ENCODE measurements at places on chromosomes 12 and 14.

GRCh38 chr12:64097366-64098105 is 124.6 kb downstream of the KICS2 start:
- DNase-seq = no peak

DNA sequence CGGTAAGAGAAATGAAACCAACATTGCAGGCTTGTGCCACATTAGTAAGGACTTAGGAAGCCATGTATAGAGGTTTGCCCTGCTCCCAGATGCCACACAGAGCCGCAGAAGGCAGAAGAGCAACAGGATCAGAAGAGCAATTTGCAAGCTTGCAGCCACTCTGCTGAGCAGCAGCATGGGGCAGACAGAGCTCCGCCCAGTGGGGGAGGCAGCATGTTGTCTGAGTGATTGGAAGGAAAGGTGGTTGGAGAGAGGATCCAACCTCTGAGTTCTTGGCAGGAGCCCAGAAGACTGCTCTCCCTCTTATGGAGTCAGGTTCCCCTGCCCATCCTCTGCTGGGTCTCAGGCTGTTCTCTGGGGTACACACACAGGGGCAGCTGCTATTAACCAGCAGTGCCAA is 2.3 kb upstream of the KRT6A start:
- no peak for DNase-seq

DNA sequence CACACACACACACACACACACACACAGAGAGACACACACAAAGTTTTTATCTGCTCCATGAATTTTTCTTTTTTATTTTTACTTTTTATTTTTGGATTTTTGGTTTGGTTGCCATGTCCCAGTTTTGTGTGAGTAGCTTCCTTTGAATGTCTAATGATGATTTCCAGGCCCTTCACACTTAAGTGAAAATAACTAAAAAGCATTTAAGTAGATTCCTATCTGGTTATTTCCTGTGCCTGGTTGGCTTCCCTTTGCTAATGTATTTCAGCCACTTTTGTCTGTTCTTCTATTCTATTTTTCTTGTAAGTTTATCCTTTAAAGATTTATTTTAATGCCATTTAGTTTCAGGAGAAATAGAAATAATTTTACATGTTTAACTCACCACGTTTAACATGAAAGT is 755.4 kb downstream of the SLC6A15 start:
- no peak for DNase-seq

DNA sequence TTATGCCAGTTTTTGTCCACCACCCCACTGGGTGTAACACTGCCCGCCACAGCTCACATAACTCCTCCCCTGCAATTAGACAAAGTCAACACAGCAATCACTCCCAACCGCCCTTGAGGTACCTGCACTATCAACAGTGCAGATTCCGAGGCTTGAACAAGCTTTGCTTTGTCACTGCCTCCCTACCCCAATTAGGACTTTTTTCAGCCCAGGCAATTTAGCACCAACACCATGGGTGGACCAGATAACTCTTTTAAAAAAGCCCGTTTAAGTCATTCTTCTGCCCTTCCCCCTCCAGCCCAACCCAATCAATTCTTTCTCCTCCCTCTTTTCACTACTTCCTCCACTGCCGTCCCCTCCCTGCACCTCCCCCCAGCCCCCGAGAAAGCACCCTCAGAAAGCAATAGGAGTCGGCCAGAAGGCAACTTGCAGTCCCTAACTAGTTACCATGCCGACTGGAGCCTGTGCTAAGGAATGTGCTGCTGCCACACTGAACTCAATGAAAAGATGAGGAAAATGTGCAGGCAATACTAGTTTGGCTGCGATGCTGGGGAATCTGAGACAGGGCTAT is 45.7 kb upstream of the OTX2 start:
- DNase-seq = no peak

GRCh38 chr14:100303179-100303578 is 3.1 kb downstream of the SLC25A29 start:
- DNase-seq = no peak

- DNase-seq = no peak
Observed at GRCh38 chr12:29589851-29590250, 92.4 kb upstream of the OVCH1 start.

GRCh38 chr14:34374998-34375740 is 86.9 kb downstream of the SPTSSA start:
- no peak for DNase-seq

GRCh38 chr12:9347328-9348127 is 139.3 kb upstream of the PZP start:
- no peak for DNase-seq

DNA sequence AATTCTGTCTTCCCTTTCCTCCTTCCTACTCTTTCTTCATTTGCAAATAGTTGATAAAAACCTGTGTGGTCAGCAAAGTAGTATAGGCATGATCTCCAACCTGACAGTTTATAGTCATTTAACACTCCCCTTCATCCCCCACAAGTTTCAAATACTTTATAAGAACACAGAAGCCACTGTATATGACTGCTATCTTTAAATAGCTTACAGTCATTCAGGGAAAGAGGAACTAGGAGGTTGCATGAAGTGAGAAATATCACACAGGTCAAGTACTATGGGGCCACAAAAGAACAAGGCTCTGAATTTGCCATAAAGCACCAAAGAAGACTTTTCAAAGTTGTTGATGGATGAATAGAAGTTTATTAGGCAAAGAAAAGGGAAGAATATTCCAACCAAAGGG is 431.3 kb downstream of the NPAS3 start:
- DNase-seq = no peak

- DNase-seq = no peak
Observed at GRCh38 chr12:58283553-58283952, 342.2 kb downstream of the ATP23 start.

DNA sequence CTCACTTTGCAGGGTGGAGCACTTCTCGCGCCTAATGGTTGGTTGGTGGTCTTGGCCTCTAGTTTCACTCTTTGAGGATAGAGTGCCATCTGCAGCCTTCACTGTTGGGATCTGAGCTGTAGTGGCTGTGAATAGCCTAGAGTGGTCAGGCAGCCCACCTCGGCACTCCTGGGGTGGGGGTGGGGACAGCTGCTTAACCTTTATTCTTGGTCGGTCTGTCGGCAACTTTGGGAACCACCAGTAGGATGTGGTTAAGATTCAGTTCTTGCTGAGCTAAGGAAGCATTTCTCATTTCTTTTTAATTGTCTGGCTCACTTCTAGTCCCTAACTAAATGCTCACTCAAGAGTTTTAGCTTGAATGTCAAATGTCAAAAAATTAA is 21.1 kb downstream of the TMBIM6 start:
- peak; percentile 22 for DNase-seq

GRCh38 chr14:73760598-73761586 is 46.7 kb upstream of the PNMA1 start:
- DNase-seq = no peak

- DNase-seq = no peak
Observed at GRCh38 chr14:51400139-51400538, 160.1 kb downstream of the TMX1 start.

DNA sequence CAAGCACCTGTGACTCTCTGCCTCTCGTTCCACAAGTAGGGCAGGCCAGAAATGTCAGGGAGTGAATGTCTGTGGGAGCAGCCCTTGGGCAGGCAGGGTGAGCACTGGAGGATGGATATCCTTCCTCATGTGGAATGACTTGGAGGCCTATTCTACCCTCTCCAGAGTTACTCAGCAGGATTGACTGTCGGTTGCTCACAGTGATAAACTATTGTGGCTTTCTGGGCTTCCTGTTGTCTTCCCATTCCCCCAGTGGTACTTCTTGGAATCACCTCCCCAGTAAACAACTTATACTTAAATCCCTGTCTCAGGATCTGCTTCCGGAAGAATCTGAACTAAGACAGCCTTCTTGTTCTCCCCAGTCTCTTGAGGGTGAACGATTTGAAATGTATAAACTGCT is 79.6 kb upstream of the MANSC4 start:
- no peak for DNase-seq

DNA sequence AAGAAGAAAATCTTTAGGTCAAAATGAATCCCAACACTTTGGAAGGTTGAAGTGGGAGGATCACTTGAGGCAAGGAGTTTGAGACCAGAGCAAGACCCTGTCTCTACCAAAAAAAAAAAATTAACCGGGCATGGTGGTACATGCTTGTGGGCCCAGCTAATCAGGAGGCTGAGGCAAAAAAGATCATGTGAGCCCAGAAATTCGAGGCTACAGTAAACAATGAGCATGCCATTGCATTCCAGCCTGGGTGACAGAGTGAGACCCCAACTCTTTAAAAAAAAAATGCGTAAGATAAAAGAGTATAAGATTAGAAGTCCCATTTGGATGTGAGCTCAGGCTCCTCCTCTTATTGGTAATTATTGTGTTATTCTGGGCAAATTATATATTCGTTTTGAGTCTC is 30.8 kb upstream of the EVL start:
- no peak for DNase-seq

- DNase-seq = no peak
Observed at GRCh38 chr14:103456167-103456835, 66.3 kb downstream of the CKB start.

DNA sequence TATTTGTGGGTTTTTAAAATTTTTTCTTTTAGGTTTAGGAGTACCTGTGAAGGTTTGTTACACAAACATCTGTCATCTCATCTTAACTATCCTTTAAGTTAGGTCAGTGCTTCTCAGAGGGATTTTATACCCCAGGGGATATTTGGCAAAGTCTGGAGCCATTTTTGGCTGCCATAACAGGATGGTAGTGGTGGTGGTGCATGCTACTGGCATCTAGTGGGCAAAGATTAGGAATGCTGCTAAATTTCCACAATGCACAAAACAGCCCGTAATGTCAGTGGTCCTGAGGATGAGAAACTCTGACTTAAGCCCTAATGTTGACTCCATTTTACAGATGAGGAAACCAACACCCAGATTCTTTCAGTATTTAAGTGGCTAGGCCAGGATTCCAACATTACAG is 85.2 kb upstream of the MYF6 start:
- no peak for DNase-seq

DNA sequence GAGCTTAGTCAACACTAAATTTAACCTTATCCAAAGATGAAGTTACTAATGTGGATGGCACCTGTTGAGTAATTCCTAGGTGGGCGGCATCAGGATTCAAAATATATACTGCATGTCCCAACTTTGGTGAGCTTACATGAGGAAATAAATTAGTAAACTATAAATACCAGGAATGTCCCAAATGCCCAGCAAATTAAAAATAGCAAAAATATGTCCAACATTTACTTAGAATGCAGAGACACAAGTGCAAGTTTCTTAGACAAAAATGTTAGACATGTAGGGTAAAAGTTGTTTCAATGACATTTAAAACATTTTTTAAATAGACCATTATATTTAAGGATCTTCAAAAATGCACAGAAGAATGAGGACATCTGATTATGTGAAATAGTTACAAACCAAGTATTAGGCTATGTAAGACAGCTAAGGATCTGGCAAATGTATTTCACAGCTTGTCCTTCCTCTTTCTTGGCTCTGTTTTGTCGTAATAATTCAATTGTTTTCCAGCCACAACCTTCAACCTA is 115.9 kb downstream of the NAV3 start:
- no peak for DNase-seq

DNA sequence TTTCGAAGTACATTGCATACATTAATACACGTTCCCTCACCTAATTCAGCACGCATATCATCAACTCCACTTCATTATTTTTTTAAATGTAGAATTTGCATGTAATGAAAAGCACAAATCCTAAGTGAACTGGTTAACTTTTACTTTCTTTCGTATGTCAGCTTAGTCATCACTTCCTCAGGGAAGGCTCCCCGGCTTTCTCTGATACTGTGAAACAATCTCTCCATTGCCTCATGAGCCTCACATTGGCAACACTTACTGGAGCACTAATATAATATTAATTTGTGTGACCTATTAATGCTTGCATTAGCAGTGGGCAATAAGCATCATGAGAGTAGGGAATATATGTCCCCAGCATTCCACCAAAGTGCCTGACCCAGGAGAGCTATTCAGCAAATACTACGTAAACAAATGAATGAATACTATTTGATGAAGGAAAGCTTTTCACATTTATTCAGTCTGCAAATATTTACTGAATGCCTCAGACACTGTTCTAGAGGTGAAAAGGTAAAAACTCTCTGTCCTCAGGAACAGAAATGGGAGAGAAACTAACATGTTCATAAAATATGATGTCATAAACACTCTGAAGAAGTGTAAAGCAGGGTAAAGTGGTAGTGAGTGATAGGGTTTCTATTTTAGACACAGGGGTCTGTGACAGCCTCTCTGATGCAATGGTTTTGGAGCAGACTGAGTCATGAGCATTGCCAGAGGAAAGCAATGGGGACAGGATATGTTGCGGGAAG is 327.5 kb upstream of the DIO2 start:
- no peak for DNase-seq

- DNase-seq = no peak
Observed at GRCh38 chr12:49368240-49368600, 958 bp downstream of the SPATS2 start.

DNA sequence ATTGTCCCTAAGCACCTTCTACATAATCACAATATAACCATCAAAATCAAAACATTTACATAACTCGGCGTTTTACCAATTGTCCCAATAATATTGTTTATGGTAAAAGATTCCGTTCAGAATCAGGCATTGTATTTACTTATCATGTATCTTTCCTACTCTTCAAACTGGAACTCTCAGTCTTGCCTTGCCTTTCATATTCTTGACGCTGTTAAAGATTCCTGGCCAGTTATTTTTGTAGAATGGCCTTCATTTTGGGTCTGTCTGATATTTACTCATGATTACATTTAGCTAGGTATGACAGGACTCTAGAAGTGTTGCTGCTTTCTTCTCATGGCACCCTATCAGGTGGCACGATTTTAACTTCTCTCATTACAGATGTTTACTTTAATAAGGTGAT is 850 bp upstream of the HEATR5A start:
- no peak for DNase-seq

GRCh38 chr14:20468764-20469241 is 403 bp upstream of the PNP start:
- no peak for DNase-seq

GRCh38 chr12:127810041-127810440 is 456.9 kb upstream of the TMEM132C start:
- DNase-seq = no peak

- no peak for DNase-seq
Observed at GRCh38 chr12:53169644-53170043, 10.9 kb upstream of the ZNF740 start.

GRCh38 chr12:53145383-53146260 is 34.9 kb upstream of the ZNF740 start:
- DNase-seq = no peak

DNA sequence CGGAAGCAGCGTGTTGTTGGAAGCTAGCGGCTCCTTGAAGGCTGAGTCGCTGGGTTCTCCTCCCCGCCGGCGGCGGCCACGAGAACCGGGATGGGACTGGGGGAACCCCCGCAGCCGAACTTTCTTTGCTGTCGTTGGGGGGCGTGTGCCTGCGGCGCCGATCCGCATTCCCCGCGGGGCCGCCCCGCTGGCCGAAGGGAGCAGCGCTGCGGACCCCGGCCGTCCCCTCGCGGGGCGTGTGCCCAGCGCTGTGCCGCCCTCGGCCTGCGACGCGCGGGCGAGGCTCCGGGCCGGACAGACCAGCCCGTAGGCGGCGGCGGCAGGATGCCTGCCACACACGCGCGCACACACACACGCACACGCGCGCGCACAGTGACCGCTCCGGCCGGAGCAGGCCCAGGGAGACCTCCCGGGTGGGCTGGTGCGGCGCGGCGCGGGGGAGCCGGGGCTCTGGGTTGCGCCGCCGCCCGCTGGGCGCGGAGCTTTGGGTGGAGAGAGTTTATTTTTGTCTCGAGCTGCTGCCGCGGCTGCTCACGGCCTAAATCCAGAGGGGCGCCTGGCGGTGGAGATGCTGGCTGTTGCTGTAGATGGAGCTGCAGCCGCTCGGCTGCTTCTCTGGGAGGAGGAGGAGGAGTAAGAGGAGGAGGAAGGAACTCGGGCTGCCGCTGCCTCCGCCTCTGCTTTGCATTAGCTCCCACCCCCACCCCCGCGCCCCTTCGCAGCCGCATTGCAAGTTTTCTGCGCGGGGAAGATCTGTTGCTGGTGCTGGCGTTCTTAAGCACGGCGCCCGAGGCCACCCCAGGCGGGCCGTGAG is at the start of gene SAMD4A:
Gene SAMD4A (plus strand): TSS at position 719 of the 814 bp plus-strand sequence. CDS start 789 bp downstream, outside the sequence.
- peak; percentile 54 for DNase-seq
